ENCODE measurements at places on chromosomes 6 and 20.

- DNase-seq, result no peak
These were observed 225.3 kb upstream of the HTR1E start for GRCh38 chr6:86712039-86712438.

- DNase-seq, result no peak
These were observed 23.1 kb downstream of the ALDH5A1 start for GRCh38 chr6:24517659-24518543.

GRCh38 chr6:57027301-57027700 lies 19.2 kb upstream of the KIAA1586 start:
- no peak for DNase-seq

DNA sequence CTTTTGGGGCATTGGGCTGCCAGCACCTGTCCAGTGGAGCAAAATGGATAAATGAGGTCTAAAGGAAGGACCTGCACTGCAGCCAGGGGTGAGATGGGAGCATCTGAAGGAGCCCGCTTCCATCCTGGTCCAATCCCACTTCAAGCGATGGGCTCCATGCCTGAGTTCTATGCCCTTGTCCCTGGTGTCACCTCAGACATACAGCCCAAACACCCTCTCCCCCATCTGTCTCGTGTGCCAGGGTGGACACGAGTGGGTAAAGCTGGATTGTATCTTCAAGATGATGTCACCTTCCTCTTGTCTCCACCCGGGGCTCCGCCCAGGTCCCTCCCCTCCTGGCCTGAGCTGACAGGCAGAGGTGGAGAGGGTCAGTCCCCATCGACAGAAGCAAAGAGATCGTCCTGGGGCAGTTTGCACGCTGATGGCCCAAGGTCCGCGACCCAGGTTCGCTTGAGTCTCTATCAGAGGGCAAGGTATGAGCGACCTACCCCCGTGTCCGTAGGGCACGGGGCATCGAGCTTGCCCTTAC lies 544 bp downstream of the SMIM29 start:
- DNase-seq, result peak; percentile 77

DNA sequence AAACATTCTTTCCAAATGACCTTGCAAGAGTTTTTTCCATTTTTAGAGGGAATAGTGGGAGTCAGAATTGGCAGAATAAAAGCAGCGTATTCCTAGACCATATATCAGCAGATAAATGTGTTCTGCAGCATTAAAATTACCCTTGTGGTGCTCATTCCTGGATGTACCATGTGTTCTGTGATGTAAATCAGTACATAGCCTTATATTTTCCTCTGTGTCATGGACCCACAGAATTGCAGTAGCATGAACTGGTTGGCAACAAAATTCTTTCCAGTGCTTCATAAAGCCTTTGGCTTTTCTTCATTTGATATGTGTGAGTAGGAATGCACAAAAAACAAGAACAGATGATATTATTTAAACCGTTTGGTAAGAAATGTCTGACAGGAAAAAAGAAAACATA lies 32.5 kb downstream of the ANKEF1 start:
- DNase-seq, result no peak

DNA sequence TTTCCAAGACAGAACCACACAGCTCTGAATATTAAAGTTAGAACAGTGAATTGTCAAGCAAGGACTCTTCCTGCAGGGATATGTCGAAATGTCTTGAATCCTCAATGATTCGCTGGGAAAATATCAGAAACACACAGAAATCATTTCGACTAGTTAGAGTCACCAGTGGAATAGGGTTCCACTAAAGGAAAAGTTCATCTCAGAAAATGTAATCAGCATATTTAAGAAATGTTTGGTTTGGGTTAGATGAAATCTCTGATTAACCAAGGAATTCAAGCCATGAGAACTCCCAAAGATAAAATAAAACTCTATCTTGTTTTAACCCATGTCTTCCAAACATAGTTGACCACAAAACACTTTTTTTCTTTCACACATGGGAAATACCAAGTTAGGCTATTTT lies 621.0 kb upstream of the NRSN1 start:
- DNase-seq, result no peak

All from ecto neural progenitor cell (in vitro differentiated cells).